Stimulated activated CD8-positive, alpha-beta memory T cell treated with anti-CD3 and anti-CD28 coated beads, Interleukin-7, amount 100 ng/mL, for 1 hour (primary cell): ENCODE measurements at places on chromosomes 5 and 9.

- DNase-seq: no peak
These were observed 143.4 kb downstream of the FGF18 start for GRCh38 chr5:171562822-171563221.

GRCh38 chr9:93676310-93677047 lies 100.1 kb downstream of the PHF2 start:
- no peak for DNase-seq

- DNase-seq: no peak
These were observed 43.3 kb downstream of the RAI14 start for GRCh38 chr5:34699155-34700077.

- DNase-seq: no peak
These were observed 74.2 kb downstream of the C9orf152 start for GRCh38 chr9:110133608-110134210.

DNA sequence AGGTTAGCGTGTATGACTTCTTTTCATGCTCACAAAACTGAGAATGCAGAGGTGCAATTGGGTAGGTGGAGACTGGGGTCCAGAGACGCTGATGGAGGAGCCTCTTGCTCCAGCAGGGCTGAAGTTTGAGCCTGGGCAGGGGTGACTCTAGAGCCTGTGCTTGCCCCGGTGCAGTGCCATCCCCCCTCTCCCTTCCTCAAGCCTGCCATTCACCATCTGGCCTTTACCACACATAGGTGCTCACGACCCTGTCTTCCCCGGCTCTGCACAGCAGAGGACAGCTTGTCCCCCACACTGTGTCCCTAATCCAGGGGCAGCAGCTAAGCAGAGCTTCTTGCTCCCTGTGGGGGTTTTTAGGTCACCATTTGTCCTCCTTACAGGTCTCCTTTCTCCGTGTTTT lies 86.5 kb downstream of the DAP start:
- no peak for DNase-seq

- no peak for DNase-seq
These were observed 704 bp downstream of the SPARC start for GRCh38 chr5:151685749-151686673.

DNA sequence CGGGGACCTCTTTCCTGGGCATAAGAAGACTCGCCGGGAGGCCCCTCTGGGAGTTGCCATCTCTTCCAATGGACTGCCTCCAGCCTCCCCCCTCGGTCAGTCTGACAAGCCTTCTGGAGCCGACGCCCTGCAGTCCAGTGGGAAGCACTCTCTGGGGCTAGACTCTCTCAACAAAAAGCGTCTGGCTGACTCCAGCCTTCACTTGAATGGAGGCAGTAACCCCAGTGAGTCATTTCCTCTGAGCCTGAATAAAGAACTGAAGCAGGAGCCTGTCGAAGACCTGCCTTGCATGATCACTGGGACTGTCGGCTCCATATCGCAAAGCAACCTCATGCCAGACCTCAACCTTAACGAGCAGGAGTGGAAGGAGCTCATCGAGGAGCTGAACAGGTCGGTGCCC lies 28.4 kb upstream of the LTC4S start:
- DNase-seq: no peak

DNA sequence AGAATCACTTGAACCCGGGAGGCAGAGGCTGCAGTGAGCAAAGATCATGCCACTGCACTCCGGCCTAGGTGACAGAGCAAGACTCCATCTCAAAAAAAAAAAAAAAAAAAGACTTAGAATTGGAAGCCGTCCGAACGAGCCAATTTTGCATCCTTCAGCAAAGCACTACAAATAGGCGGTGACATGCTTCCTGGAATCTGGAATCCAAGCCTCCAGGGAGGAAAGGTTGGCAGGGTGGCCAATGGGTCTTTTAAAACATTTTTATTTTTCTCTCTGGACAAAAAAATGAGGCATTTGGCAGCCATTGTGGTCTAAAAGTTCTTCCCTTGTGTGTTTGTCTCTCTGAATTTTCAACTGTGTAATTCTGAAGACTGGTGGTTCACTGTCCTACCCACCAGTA lies 26.4 kb downstream of the GGTA1 start:
- DNase-seq: no peak

DNA sequence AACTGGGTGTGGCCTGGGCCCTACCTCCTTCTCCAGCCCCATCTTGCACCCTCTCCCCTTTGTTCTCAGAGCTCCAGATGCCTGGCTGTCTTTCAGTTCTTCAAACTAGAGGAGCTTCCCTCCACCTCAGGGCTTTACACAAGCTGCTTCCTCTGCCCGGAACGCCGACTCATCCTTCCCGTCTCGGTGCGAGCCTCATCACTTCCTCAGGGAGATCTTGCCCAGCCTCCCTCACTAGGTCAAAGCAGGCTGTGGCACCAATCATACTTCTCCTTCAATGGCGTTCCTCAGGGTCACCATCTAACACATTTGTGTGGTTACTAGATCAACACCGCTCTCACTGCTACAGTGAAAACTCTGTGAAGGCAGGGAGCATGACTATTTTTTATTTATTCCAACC lies 56.2 kb upstream of the ZSWIM6 start:
- no peak for DNase-seq

GRCh38 chr9:132299221-132299620 lies 55.6 kb downstream of the SETX start:
- no peak for DNase-seq

- DNase-seq: no peak
These were observed 19.5 kb upstream of the B4GALT1 start for GRCh38 chr9:33186457-33187168.

GRCh38 chr5:34487159-34487879 lies 168.8 kb upstream of the RAI14 start:
- DNase-seq: no peak

- DNase-seq: no peak
These were observed 20.1 kb downstream of the HK3 start for GRCh38 chr5:176878906-176879662.
